Right kidney (tissue), 9 donors: ENCODE measurements at places on chromosomes 2 and 18.

GRCh38 chr2:39587168-39587567 is 78.5 kb upstream of the TMEM178A start:
- DNase-seq: no peak

GRCh38 chr18:13303756-13304364 is 85.3 kb downstream of the LDLRAD4 start:
- no peak for DNase-seq

DNA sequence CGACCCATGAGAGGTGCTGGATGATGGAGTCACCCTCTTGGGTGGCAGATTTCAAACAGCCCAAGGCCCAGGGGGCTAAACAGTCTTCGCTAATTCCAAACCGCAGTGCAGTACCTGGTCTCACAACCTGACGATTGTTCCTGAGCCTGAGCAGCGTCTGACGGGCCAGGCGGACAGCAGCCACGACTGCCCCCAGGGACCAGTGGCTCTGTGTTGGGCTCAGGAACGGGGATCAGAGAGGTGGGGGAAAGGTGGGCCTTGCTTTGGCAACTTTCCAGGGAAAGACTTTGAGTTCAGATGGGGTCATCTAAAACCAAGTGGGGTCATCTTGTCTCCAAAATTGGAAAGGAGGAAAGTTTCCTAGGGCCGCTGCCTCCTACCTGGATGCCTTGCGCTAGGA is 492 bp downstream of the COLEC11 start:
- DNase-seq: no peak

DNA sequence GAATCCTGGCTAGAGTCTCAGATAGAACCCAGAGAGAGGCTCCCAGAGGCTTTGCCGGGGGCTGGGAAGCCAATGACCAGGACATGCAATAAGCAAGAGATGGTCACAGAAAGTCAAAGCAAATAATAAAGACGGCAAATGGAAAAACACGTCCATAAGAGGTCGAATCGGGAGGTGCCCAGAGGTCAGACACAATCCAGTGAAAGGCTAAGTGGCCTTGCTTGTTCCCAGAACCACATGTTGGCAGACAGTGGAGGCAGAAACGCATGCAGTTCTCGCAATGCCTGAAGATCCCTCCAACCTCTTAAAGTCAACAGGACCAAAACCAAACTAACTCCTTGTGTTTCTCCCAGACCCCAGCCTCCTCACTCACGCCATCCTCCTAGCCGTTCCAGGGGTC is 3.0 kb downstream of the CYB5A start:
- DNase-seq: no peak

DNA sequence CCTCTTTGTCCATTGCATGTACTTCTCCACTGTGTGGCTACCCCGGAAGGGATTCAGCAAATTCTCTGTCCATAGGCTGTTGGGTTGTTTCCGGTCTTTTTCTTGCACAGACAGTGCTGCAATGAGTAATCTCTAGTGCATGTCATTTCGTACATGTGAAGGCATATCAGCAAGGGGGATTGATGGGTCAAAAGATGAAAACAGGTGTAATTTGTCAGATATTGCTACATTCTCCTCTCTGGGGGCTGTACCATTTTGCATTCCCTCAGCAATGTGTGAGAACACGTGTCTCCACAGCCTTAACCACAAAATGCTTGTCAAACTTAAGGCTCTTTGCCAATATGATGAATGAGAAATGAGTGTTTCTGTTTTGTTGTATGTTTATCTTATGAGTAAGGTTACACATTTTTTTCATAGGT is 60.5 kb downstream of the KLHL29 start:
- no peak for DNase-seq

DNA sequence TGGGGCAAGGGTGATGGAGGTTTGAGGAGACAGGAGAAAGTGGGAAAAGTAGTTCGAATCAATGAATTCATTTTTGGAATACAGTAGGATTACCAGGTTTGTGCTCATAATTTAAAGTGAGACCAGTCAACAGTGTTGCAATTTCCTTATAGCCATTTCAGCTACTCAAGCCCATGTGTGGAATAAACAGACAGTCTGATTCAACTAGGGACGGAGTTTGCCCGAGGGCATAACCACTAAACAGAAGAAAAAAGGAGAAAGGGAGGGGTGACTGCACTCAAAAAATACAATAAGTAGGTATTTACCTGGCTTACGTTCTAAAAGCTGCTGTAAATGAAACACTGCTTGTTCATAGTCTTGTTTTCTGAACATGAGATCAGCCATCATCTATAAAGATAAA is 55.2 kb downstream of the TTC21B start:
- no peak for DNase-seq

DNA sequence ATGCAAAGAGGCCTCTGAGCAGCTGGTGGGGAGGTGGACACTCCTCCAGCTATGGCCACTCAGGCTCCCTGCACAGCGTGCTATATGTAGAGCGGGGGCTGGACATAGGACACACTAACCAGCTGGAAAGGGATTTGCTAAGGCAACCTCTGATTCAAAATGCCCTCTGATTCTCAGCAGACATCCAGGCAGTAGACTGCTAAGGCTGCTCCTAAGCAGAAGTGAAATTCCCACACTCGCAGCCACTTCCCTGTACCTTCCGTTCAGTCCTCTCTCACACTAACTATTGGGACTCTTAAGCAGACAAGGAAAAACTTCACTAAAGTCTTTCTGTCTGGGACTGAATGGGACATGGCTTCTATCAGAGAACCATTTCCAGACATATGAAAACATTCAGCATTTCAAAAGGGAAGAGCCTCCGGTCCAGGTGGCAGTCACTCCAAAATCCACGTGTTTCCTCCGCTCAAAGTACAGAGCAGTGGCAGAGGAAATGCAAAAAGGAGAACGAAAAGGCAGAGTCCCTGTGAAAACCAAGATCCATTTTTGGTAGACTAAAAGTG is 265.8 kb downstream of the TTC32 start:
- no peak for DNase-seq

DNA sequence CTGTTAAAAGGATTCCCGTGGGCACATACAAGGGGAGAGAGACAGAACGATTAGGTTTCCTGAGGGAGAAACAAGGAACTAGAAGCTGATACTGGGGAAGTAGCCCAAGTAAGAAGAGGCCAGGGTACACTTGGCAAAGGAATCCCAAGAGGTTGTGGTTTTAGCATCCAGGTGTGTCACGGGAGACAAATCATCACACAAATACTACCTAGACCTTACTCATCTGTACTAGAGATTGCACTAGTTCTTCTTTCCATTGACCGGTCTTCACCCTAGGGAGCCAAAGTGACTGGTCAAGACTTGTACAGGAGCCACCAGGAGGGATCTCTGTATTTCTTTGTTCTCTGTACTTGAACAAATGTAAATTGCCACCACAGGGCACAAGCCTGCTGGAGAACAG is 14.2 kb upstream of the NR4A2 start:
- DNase-seq: no peak

DNA sequence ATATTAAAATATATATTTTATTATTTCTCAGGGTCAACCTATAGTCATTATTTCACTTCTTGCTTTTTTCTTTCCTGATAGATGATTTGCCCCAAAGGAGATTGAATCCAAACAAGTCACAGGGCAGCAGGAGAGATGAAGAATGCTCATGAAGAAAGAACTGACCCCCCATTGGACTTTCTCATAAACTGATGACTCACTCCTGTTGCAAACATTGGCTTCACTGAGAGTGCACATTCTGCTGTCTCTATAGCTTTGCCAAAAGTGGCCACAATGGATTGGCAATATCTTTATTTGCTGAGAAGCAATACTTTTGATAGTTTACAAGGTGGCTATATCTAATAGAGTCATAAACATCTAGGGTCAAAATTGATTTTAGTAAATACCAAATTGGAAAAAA is 55.9 kb upstream of the ZNF385B start:
- no peak for DNase-seq

GRCh38 chr2:215409331-215410127 is 26.3 kb downstream of the FN1 start:
- DNase-seq: no peak

DNA sequence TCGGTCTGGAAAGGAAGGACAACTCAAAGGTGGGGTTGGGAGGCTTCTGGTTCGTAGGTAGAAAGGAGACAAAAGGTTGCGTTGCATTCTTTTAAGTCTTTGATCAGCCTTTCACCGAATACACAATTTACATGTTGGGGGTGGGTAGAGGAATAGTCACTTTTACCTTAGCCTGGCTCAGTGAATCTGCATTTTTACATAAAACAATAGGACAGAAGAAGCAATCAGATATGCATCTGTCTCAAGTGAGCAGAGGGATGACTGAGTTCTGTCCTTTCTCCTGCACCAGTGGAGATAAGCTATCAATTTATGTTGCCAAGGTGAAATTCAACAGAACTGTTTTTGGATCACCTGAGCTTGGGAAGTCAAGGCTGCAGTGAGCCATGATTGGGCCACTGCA is 173.7 kb downstream of the ZEB2 start:
- DNase-seq: no peak

DNA sequence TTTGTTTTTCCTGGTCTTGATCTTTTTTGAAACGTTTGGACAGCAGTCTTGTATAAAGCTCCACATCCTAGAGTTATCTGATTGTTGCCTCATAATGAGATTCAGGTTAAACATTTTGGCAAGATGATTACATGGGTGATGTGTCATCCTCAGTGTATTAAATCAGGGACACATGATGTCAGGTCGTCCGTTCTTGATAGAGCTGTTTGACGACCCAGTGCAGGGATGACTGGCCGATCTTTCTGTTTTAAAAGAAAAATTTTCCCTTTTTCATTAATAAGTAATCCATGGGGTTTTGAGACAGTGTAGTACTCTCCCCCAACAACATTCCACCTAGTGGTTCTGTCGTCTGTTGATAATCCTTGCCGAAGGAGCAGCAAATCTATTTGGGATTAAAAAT is 44.5 kb upstream of the SERPINB2 start:
- DNase-seq: no peak

DNA sequence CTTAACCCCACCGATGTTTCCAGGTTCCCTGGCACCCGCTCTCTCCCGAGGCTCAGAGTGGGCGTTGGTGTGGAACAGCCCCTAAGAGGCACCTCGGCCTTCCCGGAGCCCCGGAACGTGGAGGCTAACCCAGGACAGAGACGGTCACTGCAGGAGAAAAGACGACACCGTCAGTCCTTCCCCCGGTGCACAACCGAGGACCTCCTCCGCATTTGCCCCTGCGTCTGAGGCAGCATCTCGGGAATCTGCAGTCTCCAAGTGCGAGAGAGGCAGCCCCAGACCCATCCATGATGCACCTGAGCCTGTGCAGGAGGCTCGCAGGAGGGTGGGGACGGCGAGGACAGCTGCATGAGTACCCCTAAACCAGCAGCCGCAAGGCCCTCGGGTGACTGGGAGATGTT is 204.9 kb upstream of the SALL3 start:
- DNase-seq: no peak

DNA sequence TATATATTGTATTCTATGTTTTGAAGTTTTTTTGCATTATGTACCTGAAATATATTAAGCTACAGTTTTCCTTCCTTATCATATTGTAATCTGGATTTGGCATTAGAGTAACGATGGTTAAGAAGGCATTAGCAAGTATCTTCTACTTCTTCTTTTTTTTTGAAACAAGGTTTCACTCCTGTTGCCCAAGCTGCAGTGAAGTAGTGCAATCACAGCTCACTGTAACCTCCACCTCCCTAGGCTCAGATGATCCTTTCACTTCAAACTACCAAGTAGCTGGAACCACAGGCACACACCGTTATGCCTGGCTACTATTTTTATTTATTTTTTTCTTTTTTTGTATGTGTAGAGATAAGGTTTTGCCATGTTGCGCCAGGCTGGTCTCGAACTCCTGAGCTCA is 201.1 kb downstream of the ZNF804A start:
- DNase-seq: no peak

- DNase-seq: no peak
Measured at GRCh38 chr2:241776336-241777169, at the start of gene GAL3ST2. GAL3ST2 (plus strand) TSS chr2:241776822; CDS start chr2:241776956, 134 bp downstream.

DNA sequence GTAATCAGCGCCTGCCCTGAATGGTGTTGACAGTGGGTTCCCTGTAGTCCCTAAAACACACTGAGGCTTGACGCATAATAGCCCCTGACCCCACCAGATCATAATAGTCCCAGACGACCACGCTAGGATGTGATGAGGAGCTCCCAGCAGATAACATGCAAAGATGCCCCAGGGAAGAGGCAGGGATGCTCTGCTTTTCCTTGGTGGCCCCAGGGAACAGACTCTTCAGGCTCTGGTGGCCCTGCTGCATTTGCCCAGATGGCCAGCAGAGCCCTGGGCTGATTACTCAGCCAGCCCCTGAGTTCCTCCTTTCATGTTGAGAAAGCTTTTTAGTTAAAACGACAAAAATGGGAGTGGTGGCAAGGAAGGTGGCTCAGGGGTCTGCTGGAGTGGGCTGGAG is 5.9 kb upstream of the NCKAP5 start:
- DNase-seq: no peak

GRCh38 chr18:46411867-46412690 is 244.9 kb downstream of the LOXHD1 start:
- DNase-seq: no peak

DNA sequence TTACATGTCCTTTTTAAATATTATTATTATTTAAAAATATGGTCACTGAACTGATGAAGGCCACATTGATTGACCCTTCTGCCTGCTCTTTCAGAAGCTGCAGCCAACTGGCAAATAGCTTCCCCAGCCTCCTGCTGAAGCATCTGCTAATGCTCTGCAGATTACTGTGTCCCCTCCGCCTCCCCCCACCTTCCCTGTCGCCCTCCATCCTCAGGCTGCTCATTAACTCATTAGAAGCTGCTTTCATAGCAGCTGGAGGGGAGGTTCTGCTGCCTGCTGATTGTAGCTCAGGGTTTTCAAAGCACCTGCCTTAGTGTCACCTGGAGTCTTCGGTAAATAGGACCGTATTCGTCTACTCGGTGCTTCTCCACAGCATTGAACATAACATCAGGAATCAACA is 24.8 kb upstream of the LMAN1 start:
- DNase-seq: no peak

GRCh38 chr2:67684991-67685390 is 287.9 kb downstream of the ETAA1 start:
- DNase-seq: no peak

GRCh38 chr2:26273501-26273900 is 28.8 kb downstream of the HADHB start:
- DNase-seq: no peak

- no peak for DNase-seq
Measured at GRCh38 chr18:11482271-11482670, 127.1 kb upstream of the SLC35G4 start.

GRCh38 chr18:58496231-58496630 is 132.7 kb downstream of the ALPK2 start:
- no peak for DNase-seq

DNA sequence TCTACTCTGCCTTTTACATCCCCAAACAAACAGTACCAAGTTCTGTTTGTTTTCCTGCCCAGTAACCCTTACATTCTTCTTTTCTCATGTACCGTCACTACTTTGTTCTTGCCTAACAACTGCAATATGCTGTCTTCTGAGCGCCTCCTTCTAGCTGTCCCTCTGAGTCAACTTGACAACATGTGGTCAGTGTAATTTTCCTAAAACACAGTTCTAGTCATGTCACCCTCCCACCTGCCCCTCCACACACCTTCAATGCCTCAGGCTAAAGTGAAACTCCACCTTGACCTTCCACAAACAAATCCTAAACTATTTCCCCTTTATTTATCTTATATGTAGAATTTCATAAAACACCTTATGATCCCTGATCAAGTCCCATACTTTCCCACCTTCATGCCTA is 124.6 kb upstream of the CD302 start:
- no peak for DNase-seq
